Motor neuron (in vitro differentiated cells): ENCODE measurements at places on chromosomes 6 and 20.

DNA sequence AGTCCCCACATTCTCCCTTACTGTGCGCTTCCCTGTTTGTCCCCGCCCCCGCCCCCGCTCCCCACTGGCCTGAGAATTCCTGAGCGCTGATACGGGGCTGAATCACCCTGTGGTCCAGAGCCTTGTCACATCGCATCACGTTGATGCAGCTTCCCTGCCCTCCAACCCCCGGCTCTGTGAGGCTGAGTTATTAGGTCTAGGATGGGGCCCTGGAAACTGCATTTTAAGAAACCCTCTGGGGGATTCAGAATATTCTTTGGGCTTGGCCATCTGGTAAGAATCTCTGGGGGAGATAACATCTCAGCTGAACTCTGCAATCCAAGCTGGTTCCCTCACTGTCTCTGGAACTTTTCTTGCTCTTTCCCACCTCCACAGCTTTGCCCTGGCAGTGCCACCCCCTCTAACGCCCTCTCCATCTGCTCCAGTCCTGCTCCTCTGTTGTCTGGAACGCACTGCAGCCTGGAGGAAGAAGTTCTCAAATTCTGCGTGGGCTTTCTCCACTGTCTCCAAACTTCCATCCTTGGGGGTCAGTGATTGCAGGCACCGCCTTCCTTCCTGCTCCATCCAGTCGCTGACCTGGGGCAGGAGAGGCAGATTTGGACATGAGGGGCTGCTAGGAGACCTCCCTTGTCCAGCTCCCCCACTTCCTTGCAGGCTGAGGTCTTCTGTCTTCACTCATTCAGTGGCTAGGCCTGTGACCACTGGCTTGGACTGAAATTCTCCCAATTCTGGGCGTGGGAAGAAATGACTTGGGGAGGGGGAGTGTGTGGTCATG is 42.6 kb downstream of the KIAA1755 start:
- ATAC-seq = peak; percentile 27

DNA sequence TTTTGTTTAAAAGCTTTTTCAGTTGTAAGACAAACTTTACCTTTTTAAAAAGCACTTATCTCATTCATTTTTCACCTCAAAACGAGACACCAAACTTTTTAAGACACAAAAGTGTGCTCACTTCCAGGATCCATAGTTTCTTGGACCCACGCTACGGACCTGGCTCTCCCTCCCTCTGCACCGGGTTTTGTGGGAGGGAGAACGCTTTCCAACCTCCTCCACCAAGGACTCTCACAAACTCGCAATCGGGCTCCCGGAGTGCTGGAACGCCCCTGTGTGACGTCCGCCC is 436 bp downstream of the CAGE1 start:
- no peak for ATAC-seq

DNA sequence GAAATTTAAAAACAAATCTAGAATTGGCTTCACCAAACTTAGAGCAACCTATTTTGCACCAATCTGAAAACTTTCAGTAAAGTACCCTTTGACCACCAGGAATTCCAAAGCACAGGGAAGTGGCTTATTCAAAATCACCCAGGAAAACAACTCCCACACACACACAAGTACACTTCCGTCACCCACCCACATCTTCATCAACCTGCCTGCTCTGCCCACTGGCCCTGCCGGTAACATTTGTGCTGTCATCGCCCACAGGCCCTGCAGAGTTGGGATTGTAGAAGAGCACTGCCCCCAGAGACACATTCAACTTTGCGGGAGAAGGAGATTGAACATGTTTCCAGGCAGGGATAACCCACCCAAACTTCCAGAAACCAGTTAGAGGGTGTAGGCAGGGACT is 19.3 kb upstream of the SCML4 start:
- no peak for ATAC-seq

GRCh38 chr6:141321493-141322347 is 811.0 kb upstream of the GJE1 start:
- ATAC-seq = no peak

GRCh38 chr6:44432726-44433125 is 45.2 kb downstream of the CDC5L start:
- ATAC-seq = peak; percentile 17

GRCh38 chr6:3456898-3457709 is at the start of gene SLC22A23:
SLC22A23 (minus strand) TSS chr6:3457050; CDS start chr6:3456559, 491 bp downstream.
- ATAC-seq = peak; percentile 69

GRCh38 chr6:32974016-32974333 is 5.6 kb downstream of the BRD2 start:
- no peak for ATAC-seq

DNA sequence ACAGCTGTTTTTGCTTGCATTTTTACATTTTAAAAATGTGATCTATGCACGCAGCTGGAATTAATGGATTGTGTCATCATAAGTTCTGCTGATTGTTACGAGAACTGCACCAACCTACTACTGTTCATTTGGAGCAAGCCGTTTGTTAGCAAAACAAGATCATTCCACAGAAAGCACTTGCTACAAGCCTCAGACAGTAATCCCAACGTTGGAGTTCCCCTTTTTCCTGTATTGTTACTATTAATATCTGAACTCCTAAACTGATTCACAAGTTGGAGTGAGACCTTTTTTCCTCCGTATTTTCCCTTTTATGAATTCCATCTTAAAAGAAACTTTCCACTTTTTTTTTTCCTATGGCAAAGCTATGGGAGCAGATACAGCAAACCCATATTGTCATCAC is 3.5 kb downstream of the TENT5A start:
- no peak for ATAC-seq

GRCh38 chr6:35833536-35833935 is 28.4 kb downstream of the LHFPL5 start:
- ATAC-seq = no peak

- ATAC-seq = no peak
Measured at GRCh38 chr20:1595333-1595732, 24.5 kb downstream of the SIRPB1 start.

DNA sequence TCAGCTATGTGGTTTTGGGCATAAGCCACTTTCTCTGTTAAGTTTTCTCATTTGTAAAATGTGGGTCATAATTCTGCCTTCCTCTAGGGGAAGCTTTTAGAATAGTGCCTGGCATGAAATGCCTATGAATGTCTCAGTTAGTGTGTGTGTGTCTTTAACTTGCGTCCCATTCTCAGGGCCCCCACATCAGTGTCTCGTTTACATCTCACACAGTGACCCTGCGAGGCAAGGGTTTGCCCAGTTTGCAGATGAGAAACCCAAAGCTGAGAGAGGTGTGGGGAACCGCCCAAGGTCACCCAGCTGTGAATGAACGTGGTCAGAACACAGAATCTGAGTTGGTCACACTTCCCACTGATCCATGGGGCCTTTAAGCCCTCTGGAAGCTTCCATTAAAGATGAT is 14.1 kb downstream of the DYNLRB1 start:
- no peak for ATAC-seq

DNA sequence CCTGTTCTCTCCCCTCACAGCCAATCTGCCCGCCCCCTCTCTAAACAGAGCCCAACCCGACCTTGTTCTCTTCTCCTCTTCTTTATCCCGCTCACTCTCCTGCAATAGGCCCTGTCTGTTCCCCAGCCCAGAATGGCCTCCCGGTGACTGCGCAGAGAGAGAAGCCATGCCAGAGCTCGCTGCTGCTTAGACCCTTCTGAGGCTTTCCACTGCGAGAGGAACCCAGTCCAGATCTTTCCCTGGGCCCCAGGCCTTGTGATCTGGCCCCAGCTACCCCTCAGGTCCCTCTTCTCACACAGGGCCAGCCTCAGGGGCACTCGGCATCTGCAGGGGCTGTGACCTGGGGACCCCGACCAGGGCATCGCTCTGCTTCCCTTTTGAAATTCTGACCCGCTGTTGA is 58.1 kb downstream of the TMEM242 start:
- ATAC-seq = no peak

- ATAC-seq = no peak
Measured at GRCh38 chr6:157227202-157228166, 95.8 kb downstream of the TMEM242 start.

DNA sequence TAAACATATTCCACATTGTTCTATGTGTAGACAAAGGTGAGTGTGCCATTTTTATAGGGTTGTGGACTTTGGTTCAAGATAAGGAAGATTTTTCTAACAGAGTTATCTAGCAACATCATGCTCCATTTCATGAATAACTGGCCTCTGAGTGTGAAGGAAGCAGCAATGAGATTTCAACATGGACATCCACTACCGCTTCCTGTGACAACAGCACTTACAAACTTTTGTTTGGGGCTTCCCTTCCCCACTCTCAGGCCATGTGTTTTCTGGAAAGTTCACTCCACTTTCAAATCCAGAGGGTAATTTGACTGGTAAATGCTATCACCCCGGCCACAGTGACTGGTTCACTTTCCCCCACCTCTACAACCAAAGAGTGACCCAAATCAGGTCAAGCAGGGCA is 38.1 kb upstream of the PROKR2 start:
- ATAC-seq = no peak

GRCh38 chr20:380763-381580 is 412 bp downstream of the TRIB3 start:
- peak; percentile 75 for ATAC-seq

- peak; percentile 28 for ATAC-seq
Measured at GRCh38 chr6:41921712-41921998, 356 bp downstream of the BYSL start.

DNA sequence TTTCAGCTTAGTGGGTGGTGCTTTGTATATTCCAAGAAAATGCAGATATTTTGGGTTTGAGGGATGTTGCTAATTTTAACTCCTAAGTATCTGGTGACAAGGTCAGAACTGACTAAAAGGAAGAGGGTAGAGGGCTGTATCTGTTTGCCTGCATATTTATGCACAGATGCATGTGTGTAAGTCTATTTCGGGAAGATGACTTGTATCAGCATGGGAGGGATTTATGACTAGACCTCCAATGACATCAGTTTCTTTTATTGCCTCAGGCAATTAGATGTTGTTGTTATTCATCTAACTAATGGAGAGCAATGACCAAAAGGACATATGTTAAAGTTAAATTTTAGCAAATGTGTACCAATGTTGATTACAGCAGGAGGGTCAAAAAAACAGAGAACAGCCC is 734.3 kb downstream of the QKI start:
- peak; percentile 61 for ATAC-seq

GRCh38 chr6:54366667-54367327 is 58.6 kb downstream of the TINAG start:
- no peak for ATAC-seq

- peak; percentile 63 for ATAC-seq
Measured at GRCh38 chr20:51447097-51447764, 95.3 kb downstream of the NFATC2 start.

DNA sequence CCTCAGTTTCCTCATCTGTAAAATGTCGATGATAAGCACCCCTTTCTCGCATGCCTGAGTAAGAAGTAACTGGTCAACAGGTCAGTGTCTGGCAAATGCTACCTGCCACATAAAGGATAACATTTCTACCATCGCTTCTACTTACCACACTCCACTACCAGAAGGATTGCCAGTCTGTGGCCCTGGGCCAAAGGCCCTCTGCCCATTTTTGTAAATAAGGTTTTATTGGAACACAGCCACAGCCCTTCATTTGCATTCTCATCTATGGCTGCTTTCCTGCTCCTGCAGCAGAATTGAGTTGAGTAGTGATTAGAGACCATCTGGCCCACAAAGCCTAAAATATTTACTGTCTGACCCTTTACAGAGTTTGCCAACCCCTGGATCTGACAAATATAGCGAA is 121.8 kb downstream of the TOX2 start:
- ATAC-seq = no peak

GRCh38 chr6:170473801-170474200 is 79.3 kb downstream of the PSMB1 start:
- ATAC-seq = no peak

GRCh38 chr20:6265204-6265904 is 142.5 kb upstream of the FERMT1 start:
- ATAC-seq = peak; percentile 78

GRCh38 chr6:161918109-161918531 is 644.3 kb upstream of the AGPAT4 start:
- ATAC-seq = no peak

- peak; percentile 53 for ATAC-seq
Measured at GRCh38 chr20:6704132-6704861, 63.2 kb upstream of the BMP2 start.

GRCh38 chr20:50126662-50127061 is 13.7 kb upstream of the UBE2V1 start:
- no peak for ATAC-seq

GRCh38 chr20:63580796-63581461 is 6.9 kb upstream of the HELZ2 start:
- peak; percentile 59 for ATAC-seq

GRCh38 chr6:90385759-90386313 is 89.2 kb upstream of the BACH2 start:
- no peak for ATAC-seq

DNA sequence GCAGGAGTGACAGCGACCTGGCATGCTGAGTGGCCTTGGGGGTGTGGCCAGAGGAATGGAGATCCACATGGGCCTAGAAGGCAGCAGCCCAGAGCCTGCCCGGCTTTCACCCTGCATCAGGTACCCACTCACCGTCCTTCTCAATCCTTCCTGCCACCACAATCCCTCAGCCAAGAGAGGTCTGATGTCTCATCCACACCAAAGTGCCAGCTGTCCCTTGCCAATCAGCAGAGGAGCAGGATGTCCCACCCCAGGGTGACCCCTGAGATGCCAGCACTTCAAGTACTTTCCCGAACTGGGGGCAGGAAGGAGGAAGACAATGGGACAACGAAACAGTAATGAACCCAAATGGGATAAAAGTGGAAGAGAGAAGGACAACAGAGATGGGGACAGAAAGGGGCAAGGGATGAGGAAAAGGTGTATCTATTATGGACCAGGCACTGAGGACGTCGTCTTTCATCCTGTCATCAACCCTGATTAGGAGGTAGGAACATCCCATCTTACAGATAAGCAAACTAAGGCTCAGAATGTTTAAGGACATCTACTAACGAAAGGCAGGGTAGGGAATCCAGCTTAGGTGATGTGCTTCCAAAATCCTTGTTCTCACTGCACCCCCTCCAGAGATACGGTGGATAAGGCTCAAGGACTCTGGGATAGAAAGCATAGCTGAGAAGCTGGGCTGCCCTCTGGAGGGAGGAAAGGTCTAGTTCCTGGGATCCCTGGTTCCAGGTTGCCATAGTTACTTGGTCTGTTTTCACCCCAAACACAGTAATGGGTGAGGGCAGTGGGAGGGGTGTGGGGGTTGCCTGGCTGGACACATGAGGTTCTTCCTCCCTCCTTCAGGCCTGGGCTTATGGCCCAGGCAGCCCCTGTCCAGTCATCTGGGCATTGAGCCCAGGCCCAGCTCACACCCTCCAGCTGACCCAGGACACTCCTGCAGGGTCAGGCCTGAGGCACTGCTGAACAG is 4.5 kb upstream of the TNXB start:
- peak; percentile 66 for ATAC-seq

- peak; percentile 98 for ATAC-seq
Measured at GRCh38 chr6:108294727-108295625, at the start of gene AFG1L. AFG1L (plus strand) TSS chr6:108295054; CDS start chr6:108295080, 26 bp downstream.

DNA sequence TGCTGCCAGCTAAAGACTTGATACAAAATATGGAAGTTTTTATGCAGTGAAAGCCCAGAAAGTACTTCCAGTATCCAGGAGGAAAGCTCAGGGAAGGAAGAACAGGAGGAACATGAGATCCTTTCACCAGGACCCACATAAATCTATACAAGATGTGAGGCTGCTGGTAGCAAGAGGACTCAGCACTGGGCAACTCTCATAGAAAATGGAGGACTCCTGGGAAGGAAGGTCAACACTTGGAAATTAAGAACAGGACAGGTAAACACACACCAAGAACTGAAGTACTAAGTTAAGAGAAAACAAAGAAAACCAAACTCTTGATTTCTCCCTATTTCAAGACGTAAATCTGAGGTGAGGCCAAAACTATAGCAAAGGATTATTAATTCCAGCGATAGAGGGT is 220.5 kb upstream of the HSF2 start:
- ATAC-seq = no peak

GRCh38 chr6:38631186-38631783 is 8.4 kb downstream of the BTBD9 start:
- ATAC-seq = peak; percentile 50

- ATAC-seq = no peak
Measured at GRCh38 chr6:42179945-42180313, 6.8 kb downstream of the GUCA1A start.
